ENCODE measurements at places on chromosomes 16 and 17. TPM values are rescaled to one million over a fixed set of nuclear protein-coding genes. Genes with fewer than 3 reads are reported as not detected.

STAT5A gene
- total RNA-seq = 1.3 TPM

ARL5C gene
- total RNA-seq = not detected

CHST5 gene
- total RNA-seq = not detected

POLR3K gene
- total RNA-seq = 3.6 TPM

All from tracheal epithelial cell (primary cell).